Mucosa of descending colon (tissue), 3 donors: ENCODE measurements at places on chromosomes 1 and 21. TPM values are rescaled to one million over a fixed set of nuclear protein-coding genes. Genes with fewer than 3 reads are reported as not detected.

The SV2A gene
- total RNA-seq: 0.69 TPM

The EPB41 gene
- 82.2 TPM for total RNA-seq

The PLEKHG5 gene
- 20.2 TPM for total RNA-seq

The OR2AK2 gene
- total RNA-seq: not detected

The CITED4 gene
- total RNA-seq: 1.9 TPM

The CCDC24 gene
- 19.6 TPM for total RNA-seq

The SELL gene
- 0.78 TPM for total RNA-seq

The ALX3 gene
- total RNA-seq: not detected

The CHRM3 gene
- 48.2 TPM for total RNA-seq

The CELF3 gene
- total RNA-seq: 4.3 TPM

The MAP10 gene
- total RNA-seq: 2.2 TPM

The CD34 gene
- total RNA-seq: 26.9 TPM

The RYR2 gene
- 0.35 TPM for total RNA-seq

The CDK18 gene
- 32.1 TPM for total RNA-seq

The RGS5 gene
- total RNA-seq: 156 TPM

The SYT6 gene
- not detected for total RNA-seq

The DDAH1 gene
- 86.3 TPM for total RNA-seq

The KCNE2 gene
- total RNA-seq: 0.84 TPM

The LCE1F gene
- total RNA-seq: not detected
